Stimulated activated CD8-positive, alpha-beta memory T cell treated with anti-CD3 and anti-CD28 coated beads, Interleukin-2, amount 100 ng/mL, for 1 hour (primary cell): ENCODE measurements at places on chromosomes 3 and 15.

GRCh38 chr3:107523539-107524325, 970 bp downstream of the BBX start:
- peak; percentile 18 for DNase-seq

DNA sequence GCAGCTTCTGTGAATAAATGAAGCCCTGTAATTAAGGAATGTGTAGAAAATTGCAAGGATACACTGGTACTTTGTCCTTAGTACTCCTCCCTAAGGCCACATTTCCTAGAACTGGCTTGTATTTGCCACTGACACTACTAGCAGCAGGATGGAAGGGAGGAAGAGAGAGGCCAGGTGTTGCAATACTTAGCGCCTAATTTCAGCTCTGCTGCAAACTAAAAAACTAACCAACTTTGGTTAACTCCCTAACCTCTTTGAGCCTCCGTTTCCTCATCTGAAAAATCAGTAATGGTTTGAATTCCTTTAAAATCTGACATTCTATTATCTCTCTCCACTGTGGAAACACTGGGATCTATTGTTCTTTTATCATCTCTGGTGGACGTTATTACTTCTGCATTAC, 257.0 kb downstream of the SV2B start:
- DNase-seq, result no peak

DNA sequence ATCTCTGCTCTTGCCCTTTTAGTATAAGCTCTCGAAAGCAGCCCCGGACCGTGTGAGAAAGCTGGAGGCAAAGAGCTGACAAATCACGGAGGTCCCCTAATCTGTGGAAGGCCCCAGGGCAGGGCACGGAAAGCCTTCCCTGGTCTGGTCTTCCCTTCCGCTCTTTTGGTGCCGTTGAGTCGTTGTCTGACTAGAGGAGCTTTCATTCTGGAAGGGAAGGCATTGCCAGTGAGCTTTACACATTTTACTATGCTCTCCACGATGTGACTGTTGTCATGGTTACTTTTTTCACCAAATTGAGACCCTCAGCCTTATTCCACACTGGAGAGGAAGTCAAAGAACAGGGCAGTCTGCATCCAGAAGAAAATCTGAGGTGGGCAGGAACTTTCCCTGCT, 71.7 kb downstream of the CYP19A1 start:
- DNase-seq, result no peak

DNA sequence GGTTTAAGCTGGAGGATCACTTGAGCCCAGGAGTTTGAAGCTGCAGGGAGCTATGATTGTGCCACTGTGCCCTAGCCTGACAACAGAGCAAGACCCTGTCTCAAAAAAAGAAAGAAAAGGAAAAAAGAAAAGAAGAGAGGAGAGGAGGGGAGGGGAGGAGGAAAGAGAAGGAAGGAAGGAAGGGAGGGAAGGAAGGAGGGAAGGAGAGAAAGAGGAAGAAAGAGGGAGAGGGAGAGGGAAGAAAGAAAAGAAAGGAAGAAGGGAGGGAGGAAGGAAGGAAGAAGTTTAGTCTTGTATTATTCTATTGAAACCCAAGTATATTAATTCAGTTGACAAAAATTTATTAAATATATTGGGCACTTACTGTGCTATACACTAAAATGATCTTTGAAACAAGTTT, 11.5 kb downstream of the GOLM2 start:
- no peak for DNase-seq

GRCh38 chr3:139204728-139205127, 139.1 kb upstream of the MRPS22 start:
- DNase-seq, result no peak

DNA sequence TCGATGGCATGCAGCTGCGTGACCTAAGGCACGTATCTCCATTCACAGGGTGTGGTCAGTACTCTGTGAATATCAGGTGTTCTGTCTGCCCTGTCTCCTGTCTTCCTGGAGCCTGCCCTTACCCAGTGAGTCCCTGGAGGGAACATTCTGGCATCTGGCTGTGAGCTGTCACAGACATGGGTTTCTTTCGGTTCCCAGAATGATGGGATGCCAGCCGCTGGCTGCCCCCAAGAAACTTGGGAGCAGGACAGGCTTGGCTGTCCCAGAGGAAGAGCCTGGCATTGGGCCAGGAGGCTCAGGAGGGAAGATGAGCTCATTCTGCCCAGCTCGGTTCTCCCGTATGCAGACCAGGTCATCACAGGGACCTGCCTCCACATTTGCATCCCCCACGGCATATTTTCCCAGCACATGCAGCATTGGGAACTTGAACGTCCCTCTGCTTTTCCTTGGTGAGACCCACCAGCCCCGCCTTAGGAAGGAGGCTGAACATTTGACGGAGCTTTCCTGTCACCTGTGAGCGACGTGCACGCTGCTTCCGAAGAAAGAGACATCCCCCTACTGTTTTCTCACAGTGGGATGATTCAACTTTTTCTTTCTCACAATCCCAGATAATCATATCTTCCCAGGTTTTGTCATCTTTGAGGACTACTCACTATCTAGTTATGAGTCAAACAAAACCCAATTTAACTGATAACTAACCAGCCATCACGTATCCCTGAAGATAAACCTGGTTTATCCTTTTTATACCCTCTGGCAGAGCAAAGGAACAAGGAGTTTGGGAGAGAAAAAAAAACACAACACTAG, 22.0 kb upstream of the PGPEP1L start:
- DNase-seq, result no peak

GRCh38 chr3:127846576-127846975, 24.3 kb upstream of the MGLL start:
- DNase-seq, result no peak

DNA sequence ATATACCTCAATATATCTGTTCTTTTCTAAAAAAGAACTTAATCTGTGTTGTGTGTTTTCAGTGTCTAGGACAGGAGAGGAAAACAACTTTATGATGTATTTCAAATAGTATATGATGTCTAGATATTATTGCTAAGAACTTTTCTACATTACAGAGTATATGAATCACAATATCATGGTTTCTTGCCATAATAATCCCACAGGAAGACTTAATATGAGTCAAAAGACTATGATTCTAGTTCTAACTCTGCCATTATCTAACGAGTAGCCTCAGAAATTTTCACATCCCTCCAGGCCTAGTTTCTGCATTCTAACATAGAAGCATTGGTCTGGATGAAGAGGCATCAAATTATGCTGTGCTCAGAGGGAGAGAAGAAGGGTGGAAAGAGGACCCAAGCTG, 107.7 kb upstream of the SPRED1 start:
- no peak for DNase-seq

DNA sequence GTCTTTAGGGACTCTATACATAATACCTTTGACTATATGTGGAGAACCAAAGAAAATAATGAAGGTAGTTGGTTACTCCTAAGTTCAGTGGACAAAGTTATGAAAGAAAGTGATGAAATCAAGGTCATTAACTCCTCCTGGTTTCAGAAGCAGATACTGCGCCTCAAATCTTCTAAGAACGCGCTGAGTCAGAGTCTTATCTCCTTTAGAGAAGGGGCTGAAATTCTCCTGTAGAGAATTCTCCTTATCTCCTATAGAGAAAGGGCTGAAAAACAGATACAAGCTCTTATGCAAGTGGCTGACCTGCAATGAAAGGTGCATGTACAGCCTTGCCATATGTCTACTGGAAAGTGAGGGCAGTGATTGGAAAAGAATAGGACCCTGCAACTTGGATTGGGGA, 824.2 kb downstream of the NSUN3 start:
- DNase-seq, result no peak

DNA sequence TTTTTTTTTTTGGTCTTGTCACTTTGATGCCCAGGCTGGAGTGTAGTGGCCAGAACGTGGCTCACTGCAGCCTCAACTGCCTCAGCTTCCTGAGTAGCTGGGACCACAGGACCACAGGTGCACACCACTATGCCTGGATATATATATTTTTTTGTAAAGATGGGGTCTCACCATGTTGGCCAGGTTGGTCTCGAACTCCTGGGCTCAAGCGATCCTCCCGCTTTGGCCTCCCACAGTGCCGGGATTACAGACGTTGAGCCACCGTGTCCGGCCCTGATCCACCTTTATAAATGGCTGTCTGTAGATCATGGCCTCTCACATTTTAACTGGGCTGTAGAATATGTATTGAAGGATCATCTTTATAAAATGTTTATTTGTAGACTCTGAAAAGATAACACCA, 1.9 kb upstream of the EIF3J start:
- no peak for DNase-seq

DNA sequence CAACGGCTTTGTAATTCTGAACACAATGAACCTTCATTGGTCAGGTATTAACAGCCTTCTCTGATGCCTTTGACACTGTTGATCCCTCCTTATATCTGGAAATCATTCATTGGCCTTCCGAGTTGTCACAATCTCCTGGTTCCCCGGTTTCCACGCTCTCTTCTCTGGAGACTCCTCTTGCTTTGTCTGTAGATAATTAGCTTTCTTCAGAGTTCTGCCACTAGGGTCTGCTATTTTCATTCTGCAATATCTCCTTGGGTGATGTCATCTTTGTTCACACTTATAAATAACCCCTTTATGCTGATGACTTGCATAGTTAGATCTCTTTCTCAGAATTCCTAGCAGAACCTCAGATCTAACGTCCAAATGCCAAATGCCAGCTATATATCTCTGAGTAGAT, 583.8 kb upstream of the ZNF717 start:
- DNase-seq, result no peak

DNA sequence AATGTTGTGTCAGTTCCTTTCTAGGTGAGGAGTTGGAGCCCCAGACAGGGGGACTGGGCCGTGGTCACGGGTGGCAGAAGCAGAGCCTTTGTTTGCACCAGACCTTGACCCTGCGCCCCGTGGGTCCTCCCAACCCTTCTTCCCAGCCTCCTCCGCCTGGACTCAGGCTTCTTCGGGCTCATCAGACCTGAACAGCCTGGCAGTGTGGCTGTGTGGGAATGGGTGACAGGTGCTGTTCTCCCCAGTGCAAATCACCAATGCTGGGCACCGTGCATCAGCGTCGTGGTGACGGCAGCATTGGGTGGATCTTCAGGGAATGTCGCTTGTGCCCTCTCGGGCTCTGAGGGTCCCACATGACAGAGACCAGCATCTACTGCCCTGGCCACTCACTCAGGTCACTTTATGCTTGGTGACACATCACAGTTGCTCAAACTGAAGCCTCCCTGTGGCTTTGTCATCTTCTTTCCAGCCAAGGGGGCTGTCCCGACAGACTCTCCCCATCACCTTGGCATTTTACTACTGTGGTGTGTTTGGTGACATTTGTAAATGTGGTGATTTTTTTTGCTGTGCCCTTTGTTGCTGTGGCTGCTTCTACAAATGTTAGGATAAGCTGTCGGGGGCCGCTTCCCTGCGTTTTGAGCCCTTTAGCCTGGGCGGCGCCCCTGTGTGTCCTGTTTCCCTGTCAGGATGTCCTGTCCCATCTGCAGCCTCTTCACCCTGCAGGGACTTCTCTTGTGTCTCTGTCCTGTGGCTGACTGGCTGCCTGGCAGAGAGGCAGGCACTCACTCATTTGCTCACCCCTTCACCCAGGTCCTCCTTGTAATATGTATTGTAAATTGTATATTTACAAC, 14.5 kb downstream of the APBA2 start:
- DNase-seq, result no peak

DNA sequence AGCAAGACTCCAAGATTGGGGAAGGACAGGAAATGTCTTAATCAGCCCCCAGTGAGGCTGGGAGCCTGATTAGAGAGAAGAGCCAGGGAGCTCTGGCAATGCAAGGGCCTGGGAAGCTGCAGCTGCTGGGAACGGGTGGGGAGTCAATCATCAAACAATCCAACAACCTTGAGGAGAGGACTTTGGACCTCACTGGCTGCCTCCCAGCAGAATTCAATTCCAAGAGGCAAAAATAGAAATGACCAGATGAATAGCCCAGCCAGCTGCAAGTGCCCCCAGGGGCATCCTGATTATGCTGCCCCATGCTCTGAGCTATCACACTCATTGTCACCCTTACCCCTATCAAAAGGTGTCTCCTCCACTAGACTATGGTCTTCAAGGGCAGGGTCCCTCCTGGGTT, 6.1 kb upstream of the HOMER2 start:
- no peak for DNase-seq

DNA sequence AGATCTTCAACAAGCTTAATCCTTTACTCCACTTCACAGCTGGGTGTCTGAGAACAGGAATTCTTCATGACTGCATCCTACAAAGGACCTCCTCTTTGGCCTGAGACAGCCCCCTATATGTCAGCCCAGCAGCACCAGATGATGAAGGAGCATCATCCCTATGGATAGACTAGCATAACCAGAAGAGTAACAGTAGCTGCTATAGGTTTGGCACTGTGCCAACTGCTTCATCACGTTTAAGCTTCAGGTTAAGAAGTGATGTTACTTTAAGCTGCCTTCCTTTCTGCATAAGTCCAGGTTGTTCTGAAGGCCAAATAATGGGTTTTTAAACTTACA, 50.6 kb downstream of the CMSS1 start:
- DNase-seq, result no peak

DNA sequence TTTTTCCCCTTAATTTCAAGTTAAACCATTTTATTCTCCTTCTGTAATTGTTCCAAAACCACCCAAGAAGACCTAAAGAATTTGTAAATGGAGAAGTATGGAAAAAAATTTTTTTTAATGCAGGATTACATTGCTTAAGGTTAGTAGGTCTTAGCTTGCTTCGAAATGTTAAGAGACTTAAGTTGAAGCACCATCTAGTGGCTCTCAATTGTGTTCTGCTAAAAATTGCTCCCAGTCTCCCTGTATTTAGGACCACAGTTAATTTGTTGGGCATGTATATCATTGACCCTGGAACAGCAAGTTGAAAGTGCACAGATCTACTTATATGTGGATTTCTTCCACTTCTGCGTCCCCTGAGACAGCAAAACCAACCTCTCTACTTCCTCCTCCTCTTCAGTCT, 32.4 kb downstream of the CD200R1L start:
- DNase-seq, result no peak

DNA sequence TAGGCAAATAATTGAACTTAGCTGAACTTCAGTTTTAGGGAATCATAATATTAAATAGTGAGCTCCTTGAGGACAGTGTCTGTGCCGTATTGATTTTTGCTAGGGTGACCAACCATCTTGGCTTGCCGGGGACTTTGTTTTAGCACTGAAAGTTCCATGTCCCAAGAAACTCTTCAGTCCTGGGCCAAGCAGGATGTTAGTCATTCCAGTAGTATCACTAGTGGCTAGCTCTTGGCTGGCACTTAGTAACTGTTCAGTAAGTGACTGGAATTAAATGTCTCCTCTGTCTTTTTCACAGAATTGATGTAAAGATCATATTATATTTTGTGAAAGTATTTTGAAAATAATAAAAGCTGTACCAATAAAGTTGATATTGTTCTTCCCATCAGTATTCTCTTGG, 42.3 kb downstream of the RSRC1 start:
- no peak for DNase-seq

DNA sequence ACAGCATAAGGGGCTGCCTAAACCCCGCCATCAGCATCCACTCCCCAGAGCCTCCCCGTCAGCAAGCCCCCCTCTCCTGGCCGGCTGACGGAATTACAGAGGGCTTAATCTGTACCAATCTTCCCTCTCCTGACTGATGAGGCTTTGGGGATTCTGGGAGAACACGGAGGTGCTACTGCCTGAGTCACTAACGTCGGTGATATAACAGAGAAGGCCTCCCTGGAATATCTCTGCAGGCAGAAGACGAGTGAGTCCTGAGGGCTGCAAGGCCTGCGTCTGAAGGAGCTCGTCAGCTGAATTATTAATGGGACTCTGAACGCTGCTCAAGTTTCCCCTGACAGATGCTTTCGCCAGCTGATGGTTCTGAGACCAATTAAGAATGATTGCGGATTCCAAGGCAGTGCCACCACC, 147.7 kb downstream of the XXYLT1 start:
- no peak for DNase-seq
